ENCODE measurements at places on chromosomes 4 and X.

DNA sequence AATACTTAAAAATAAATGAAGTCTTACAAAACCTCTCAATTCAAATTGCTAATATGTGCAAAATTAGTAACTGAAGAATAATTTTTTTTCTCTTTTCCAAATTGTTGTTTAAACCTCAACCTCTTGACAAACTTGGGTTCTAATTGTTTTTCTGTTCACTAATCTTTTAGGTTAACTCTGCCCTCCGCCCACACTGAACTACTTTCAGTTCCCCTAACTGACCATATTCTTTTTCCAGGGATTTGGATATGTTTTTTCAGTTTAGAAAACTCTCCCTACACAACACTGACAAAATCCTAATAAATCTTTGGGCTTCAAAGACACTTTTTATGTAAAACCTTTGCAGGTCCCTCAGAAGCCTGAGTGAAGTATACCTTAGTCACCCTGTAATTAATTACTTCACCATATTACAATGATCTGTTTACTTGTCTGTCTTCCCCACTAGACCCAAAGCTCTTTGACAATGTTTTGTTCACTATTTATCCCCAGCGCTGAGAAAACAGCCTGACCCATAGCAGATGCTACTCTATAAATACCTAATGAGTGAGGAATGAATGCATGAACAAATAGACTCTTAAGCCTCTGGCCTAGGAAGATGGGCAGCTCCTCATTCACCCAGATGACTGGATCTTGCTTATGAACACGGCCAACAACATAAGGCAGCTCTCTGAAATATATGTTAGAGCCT lies 134.9 kb downstream of the MAML3 start:
- DNase-seq: no peak

- DNase-seq: no peak
Measured at GRCh38 chr4:83089410-83090157, 24.9 kb downstream of the PLAC8 start.

- DNase-seq: peak; percentile 22
Measured at GRCh38 chr4:138555584-138555983, 313.4 kb upstream of the SLC7A11 start.

DNA sequence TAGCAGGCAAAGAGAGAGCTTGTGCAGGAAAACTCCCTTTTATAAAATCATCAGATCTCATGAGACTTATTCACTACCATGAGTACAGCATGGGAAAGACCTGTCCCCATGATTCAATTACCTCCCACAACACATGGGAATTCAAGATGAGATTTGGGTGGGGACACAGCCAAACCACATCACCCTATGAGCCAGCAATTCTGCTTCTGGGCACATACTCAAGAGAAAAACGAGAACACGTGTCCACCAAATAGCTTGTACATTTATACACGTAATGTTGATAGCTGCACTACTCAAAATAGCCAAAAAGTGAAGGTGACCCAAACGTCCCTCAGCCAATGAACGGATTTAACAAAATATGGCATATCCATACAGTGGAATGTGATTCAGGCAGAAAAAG lies 94.5 kb upstream of the DHRSX start:
- DNase-seq: peak; percentile 50

GRCh38 chrX:9131066-9131465 lies 97.1 kb upstream of the FAM9B start:
- DNase-seq: peak; percentile 84

- no peak for DNase-seq
Measured at GRCh38 chr4:99790796-99791617, 25.6 kb upstream of the DAPP1 start.

- peak; percentile 19 for DNase-seq
Measured at GRCh38 chr4:83378419-83378818, 43.8 kb upstream of the HPSE start.

GRCh38 chr4:6767386-6767747 lies 15.2 kb upstream of the KIAA0232 start:
- no peak for DNase-seq

- DNase-seq: no peak
Measured at GRCh38 chrX:102739657-102740056, 19.1 kb downstream of the GPRASP3 start.

DNA sequence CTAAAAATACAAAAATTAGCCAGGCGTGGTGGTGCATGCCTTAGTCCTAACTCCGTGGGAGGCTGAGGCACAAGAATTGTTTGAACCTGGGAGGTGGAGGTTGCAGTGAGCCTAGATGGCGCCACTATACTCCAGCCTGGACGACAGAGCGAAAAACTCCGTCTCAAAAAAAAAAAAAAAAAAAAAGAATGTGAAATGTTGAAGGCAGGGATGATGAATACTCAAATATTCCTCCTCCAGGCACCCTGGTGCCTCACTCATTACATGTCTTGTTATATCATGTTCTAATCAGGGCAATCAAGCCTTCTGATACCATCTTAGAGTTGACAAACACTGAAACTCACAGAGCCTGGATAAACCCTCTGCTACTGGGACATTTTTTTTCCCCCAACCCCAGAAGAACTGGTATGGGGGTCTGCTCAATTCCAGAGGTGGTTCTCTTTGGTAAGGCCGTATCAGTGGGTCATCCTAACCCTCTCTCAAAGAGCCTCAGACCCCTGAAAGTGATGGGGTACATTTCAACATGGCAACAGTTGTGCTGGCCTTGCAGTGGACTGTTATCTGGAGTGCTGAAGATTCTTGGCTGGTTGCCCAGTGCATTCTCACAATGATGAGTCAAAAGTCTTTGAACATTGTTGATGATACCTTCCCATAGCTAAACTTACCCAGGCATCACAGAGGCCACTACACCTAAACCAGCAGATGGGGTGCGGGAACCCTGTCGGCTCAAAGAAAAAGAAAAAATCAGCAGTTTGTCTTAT lies 2.4 kb upstream of the SH3KBP1 start:
- peak; percentile 83 for DNase-seq

All from ELR (cell line).